Cerebellar cortex (tissue), 1 donor: ENCODE measurements at places on chromosomes 3 and 15.

DNA sequence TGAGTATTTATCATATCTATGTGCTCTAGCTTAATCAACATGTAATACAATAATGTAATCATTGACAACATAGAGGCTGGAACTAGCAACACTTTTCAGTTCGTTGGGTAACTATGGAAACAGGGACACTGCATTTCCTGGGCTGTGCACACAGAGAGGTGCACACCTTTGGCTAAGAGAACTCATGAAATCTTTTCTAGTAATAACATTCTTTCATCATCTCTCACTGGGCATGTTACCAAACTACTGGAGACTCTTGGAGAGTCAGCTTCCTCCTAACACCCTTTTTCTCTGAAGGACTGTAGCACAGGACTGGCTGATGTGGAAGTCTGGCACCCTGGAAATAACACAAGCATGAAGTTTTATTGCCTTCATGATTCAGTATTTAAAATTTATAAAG lies 135.6 kb downstream of the KCNMB2 start:
- no peak for DNase-seq

DNA sequence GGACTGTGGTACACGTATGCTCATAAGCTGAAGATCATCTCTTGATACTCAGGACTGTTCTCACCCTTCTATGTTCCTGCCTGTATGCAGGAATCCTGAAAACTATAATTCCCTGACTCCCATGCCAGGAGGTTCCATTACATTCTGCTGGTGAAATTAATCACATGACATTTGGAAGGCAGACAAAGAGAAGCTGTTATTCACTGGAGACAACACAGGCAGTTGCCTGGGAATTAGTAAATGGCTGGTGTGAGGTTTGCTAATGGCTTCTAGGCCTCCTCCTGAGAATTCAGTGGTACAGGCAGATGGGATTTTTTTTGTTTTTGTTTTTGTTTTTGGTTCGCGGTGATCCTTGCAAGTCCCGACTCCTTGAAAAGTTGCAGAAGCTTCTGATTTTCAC lies 91.4 kb downstream of the CTNNB1 start:
- DNase-seq, result no peak

DNA sequence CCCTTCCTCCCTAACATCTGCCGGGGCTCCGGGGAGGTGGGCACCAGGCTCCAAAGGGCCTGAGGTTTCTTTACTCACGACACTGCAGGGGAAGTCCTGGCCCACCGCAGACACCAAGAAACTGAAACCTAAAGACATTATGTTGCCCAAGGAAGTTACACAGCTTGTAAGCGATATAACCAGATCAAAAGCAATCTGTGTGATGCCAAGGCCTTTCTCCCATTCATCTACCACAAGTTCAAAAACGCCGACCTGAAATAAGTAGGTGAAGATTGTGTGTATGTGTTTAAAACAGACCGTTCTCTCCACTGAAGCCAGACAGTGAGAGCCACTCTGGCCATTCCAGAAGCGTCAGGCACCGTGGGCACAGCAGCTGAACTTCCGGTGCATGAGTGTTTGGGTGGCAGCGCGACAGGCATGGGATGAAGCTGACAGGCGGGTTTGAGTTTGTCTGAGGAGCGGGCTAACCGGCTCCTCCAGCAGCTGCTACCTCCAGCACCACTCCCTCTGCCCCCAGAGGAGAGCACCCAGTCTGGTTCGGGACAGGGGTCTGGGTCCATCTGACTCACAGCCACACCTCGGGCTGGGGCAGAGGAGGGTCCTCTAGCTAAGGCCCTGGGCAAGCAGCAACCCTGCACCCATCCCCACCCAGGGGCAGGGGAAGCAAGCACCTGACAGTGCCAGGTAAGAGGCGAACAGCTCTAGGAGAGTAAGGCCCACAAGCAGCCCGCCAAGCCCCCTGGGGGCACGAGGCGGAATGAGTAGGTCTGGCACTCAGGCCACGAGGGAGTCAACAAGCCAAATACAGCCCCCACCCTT lies 1.3 kb downstream of the TNK2 start:
- peak; percentile 45 for DNase-seq

DNA sequence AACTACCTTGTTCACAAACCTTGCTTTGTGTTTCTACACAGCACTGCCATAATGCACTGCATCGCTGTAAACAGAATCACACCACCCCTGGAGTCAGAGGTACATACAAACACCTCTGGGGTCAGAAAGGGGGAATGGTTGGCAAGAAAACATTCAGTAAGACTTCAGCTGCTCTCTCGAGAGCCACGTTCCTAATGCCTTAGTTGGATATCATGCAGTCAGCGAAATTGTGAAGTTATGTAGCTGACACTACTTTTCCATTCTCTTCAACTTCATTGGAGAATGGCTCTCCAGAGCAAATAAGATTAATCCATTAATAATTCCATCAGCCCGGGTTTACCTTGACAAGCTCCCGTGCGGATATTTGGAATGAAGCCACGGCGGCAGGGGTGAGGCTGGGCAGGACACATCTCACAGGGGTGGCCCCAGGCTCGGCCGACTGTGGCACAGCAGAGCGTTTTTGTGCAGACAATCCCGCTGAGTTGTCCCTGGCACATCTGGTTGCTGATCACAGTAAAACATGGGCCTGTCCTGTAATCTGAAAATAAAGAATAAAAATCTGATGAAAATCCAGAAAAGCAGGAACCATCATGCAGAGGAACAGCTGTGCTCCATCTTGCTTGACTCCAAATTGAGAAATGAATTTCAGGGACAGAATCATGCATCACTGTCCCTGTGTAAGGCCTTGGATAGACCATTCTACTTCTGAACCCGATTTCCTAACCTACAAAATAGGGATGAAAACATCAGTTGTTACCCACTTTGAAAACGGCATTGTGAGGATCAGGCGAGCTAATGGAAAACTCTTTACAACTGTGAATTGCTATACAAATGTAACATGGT lies 108.0 kb downstream of the FBN1 start:
- no peak for DNase-seq

GRCh38 chr3:117450026-117450425 lies 740.4 kb downstream of the TUSC7 start:
- no peak for DNase-seq

GRCh38 chr15:82177291-82178010 lies 85.1 kb downstream of the EFL1 start:
- no peak for DNase-seq

DNA sequence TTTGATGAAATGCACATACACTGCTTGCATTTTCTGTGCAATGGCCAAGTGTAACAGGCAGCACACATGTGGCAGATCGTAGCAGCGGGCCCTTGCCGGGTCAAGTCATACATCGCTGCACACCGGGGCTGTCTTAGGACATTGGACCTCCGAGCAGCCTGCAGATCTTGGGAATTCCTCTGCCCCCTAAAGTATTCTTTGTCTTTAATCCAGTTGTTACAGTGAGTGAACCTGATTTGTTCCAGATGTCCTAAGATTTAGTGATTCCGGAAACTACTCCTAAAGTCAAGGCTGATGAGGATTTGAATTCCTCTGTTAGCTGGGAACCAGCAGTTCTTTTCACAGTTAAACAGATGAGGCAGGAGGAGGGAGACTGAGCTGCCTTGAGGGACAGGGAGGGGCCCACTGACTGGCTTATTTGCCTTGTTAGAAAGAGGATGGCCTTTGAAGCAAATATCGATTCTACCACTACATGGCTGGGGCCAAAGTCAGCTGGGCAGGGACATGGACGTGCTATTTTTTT lies 190.7 kb upstream of the CTDSPL start:
- DNase-seq, result no peak

DNA sequence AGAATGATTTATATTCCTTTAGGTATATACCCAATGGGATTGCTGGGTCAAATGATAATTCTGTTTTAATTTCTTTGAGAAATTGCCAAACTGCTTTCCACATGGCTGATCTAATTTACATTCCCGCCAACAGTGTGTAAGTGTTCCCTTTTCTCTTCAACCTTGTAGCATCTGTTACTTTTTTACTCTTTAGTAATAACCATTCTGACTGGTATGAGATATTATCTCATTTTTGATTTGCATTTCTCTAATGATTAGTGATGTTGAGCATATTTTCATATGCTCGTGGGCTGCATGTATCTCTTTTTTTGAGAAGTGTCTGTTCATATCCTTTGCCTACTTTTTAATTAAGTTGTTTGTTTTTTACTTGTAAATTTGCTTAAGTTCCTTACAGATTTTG lies 1264.2 kb downstream of the OTOL1 start:
- DNase-seq, result no peak

DNA sequence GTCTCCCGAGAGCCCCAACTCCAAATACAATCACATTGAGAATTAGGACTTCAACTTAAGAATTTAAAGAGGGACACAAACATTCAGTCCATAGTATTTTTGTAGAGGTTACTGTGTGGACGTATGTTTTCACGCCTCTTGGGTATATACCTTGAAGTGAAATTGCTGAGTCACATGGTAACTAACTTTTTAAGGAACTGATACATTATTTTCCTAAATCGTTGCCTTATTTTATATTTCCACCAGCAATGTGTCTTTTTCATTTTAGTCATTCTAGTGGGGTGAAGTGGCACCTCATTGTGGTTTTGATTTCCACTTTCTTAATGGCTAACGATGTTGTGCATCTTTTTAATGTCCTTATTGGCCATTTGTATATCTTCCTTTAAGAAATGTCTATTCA lies 11.8 kb downstream of the PARP15 start:
- no peak for DNase-seq

DNA sequence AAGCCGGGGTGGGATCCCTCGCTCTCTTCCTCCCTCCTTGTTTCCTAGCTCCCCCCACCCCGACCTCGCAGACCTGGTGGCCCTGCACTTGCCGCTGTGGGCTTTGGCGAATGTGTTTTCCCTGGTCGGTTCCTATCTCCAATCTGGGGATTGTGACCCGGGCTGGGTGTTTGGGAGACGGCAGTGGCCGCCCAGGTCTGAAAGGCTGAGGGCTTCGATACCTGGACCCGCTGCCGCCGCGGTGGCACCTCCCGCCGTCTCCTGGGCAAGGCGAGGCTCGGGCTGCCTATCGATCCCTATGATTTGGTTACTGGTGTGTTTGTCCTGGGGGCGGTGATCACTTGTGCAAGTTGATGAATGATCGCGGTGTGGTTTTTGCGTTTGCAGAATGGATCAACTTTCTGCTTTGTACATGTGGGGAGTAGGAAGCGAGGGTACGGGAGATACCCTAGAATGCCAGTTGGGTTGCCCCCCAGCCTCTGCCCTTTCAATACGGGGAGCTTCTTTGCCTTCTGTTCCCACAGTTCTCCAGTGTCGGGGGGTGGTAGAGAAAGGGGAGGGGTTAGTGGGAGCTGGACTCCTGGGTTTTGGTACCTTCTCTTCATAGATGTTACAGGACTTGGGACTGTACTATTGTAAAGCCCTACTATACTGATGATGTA lies 3.0 kb downstream of the BBX start:
- DNase-seq, result peak; percentile 24

DNA sequence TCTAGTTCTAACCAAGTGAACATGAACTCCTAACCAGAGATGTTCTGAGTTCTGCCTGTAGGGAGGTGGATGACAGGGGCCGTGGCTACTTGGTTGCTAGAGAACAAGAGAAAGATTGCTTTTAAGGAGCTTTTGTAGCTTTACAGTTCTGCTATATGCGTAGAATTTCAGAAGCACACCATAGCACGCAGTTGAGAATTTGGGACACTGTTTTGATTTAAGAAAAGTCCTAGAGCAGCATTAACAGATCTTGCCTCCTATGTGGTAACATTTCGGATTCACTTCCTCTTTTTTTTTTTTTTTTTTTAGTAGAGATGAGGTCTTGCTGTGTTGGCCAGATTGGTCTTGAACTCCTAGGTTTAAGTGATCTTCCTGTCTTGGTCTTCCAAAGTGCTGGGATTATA lies 181.7 kb downstream of the TCF12 start:
- no peak for DNase-seq

DNA sequence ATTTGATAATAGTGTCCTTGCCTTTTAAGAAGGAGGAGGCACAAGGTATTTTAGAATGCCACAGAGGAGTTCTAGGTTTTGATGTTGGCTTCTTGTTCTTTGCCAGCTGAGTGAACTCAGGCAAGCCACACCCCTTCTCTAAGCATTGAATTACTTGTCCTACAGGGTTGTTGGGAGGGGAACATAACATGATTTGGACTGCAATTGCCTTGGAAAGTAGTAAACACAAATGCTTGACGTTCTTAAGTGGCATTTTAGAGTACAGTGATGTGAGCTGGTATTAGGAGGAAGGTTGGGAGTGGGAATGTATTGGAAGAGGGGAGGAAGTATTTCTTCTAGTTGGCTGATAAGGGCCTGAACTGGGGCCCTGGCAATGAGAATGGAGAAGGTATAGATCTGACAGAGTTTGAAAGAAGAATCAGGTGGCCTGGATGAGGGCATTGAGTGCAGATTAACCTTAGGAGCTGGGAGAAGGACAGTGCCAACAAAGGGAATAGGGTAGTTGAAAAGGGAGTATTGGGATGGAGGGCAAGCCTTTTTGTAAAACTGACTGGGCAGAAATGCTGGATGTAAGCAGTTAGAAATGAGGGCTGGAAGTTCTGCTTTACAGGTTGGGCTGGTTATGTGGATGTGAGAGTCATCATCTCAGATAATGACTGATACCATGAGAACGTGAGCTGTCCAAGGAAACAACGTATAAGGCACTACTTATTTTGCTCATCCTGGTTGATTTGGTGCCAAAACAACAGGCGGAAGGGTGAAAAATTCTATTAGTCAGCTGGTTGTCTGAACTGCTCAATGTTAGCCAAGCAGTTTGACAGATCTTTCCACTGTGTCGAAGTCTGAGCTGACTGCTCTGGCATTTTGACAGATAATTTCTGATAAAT lies 16.7 kb downstream of the KAT2B start:
- no peak for DNase-seq

- no peak for DNase-seq
Measured at GRCh38 chr15:72196409-72197040, 1.1 kb downstream of the GRAMD2A start.

- DNase-seq, result no peak
Measured at GRCh38 chr15:77035999-77036471, 34.9 kb downstream of the TSPAN3 start.

GRCh38 chr3:167732313-167733065 lies 2.2 kb downstream of the PDCD10 start:
- DNase-seq, result no peak

- DNase-seq, result no peak
Measured at GRCh38 chr15:77226652-77227051, 155.7 kb upstream of the TSPAN3 start.

DNA sequence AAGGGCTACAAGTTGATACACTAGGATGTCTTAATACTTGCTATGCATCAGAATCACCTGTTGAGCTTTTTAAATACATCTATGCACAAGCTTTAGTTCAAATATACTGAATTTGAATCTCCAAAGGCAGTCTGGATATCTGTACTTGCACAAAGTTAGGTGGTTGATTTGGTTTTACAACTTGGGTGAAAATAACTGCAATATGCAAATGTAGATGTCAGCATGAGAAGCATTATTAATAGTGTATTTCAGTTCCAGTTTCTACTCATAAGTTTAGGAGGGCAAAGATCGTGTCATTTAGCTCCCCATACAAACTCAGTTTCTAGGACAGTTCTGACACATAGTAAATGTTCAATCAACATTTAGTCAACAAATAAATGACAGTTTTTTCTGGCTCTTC lies 25.6 kb downstream of the IQCB1 start:
- DNase-seq, result no peak

DNA sequence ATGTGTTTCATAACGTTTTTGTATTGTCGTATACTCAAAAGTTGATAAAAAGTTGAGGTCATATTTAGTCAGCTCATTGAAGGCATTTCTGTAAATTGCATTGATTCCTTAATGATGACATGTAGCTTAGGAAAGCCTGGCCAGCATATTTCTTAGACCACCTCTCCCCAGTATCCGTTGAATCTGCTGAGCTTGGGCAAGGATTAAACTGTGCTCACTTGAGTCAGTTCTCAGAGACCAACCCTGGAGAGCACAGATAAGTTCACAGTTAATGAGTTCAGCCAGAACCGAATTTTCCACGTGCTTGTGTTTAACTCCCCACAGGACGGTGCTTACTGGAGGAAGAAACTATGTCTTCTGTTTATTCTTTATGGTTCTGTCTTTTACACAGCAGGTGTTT lies 132.7 kb downstream of the SLC25A26 start:
- no peak for DNase-seq
